ENCODE measurements at places on chromosomes 16 and 17.

DNA sequence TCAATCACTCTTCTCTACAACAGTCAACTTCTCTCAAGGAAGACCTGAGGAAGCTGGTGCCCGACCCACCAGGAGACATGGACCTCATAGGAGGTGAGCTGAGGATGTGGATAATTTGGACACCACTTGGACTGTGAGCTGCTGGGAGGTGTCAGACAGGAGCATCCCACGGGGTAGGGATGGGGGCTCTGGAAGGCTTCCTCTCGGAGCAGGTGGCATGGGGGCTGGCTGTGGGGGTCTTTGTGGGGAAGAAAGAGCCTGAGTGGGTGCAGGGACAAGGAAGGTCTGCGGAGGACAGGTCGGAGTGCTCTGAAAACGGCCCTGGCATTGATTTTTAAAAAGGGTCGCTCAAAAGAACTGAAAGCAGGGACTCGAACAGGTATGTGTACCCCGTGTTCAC, 64.0 kb downstream of the TBC1D16 start:
- no peak for DNase-seq

DNA sequence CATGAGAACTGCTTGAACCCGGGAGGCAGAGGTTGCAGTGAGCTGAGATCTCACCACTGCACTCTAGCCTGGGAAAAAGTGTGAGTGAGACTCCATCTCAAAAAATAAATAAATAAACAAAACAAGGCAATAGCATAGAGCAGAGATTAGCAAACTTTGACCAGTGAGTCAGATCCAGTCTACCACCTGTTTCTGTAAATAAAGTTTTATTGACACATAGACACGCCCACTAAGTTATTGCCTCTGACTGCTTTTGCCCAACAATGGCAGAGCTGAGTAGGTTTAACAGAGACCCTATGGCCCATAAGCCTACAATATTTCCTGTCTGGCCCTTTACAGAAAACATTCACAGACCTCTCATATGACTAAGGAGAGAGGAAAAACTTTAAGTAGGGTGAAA, 44.3 kb downstream of the XYLT1 start:
- DNase-seq, result no peak

GRCh38 chr17:57874434-57875289, 24.8 kb upstream of the MRPS23 start:
- no peak for DNase-seq

GRCh38 chr16:60945225-60945624, 1091.0 kb downstream of the CDH8 start:
- no peak for DNase-seq

DNA sequence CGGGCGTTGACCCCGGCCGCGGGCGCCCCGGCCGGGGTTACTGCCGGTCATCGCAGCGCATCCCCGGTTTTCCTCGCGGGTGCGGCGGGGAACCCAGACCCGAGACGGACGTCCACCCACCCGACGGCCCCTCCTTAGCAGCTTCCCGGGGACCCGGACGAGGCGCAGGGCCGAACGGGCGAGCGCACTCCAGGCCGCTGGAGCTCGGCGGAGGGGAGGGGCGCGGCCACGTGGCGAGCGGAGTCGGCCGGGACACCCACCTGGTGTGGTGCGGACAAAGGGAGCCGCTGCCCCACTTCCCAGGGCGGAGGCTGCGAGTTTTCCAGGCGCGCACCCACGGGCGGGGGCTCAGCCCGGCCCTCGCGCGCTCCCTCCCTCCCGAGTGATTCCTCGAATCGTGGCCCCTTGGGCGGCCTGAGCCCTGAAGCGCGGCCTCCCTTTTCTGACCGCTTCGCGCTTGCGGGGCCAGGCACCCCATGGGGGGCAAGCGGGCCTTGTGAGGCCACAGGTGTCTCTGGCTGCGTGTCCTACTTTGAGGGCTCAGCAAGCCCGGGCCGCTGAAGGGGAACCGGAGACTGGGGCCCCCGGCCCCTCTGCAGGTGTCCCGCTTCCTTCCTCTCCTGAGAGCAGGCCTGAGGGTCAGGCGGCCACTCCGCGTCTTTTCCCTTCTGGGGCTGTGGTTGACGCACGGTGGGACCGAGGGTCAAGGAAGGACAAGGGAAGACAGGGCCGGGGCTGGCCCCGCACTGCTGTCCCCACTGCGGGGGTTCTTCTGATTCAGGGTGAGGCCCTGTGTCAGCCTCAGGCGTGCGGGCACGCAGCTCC, 1.1 kb upstream of the FASN start:
- no peak for DNase-seq

DNA sequence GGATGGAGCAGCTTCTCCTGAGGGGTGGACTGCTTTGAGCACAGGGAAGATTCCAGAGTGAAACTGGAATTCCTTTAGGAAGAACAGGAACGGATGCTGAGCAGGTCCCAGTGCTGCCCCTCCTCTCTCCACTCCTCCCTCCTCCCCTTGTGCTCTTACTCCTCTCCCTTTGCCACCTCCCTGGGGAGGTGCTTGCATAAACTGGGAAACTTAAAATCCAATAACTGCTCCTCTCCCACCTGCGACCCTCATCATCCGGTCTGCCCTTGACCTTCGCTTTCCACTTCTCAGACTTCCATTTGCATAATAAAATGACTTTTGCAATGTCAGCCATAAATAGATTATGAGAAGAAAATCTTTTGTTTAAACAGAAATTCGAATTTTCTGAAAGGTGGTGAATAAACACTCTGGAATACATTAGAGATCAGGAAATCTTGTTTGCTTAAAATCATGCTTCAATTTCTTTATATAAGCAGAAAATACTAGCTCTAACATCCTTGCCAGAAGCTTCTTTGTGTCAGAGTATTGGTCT, 23.7 kb downstream of the HSBP1 start:
- no peak for DNase-seq

DNA sequence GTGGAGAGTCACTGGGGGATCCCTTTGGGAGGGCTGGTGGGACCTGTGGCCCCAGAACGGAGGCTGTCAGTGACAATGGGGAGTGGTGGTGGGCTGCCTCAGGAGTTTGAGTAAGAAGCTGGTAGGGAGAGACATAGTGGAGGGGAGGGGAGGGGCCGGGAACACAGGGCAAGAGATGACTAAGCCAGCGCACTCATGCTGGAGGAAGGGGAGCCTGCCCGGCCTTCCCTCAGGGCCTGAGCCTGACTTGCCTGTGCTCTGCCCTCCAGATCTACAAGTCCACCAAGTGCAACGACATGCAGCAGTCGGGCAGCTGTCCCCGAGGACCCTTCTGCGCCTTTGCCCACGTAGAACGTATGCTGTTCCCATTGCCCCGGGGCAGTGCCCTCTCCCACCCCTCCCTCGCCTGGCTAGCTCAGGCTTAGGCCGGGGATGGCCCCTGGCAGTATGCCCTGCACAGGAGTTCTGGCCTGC, 29.3 kb downstream of the UNC13D start:
- DNase-seq, result no peak

GRCh38 chr17:38417210-38417951, 10.9 kb upstream of the ARHGAP23 start:
- DNase-seq, result no peak
